Right ventricle myocardium inferior (tissue), 1 donor: ENCODE measurements at places on chromosomes 6 and 20.

DNA sequence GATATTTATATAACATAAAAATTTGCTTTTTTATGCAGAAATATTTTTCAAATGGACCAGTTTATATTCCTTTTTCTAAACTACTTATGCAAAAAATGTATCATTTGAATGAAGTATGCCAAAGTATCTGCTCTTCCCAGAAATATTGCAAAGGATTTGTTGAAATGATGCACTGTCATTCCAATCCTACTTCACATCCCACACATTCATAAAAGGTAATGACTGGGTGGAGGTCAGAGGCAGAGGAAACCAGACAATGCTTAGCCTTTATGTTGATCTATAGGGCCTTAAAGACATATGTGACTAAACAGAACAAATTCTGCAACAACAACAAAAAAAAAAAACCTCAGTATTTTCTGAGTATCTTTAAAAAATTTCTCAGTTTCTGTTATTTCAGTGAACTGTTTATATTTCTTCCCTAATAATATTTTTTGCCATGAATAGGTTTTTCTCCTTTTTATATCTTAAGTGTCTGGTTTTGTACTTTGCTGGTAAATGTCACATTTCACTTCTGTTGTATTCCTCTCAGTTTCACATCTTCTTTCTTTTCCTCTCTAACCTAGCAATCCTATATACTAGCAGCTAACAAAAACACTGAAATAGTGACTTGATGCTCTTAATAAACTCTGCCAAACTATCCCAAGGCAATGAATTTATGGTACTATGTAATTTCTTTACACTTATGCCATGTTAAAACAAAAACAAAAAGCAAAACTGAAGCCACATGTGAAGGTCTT is 374.1 kb downstream of the BCKDHB start:
- DNase-seq = no peak

GRCh38 chr6:99514089-99514488 is 1.1 kb downstream of the USP45 start:
- no peak for DNase-seq

- no peak for DNase-seq
Measured at GRCh38 chr6:37381579-37381978, 27.8 kb downstream of the RNF8 start.

DNA sequence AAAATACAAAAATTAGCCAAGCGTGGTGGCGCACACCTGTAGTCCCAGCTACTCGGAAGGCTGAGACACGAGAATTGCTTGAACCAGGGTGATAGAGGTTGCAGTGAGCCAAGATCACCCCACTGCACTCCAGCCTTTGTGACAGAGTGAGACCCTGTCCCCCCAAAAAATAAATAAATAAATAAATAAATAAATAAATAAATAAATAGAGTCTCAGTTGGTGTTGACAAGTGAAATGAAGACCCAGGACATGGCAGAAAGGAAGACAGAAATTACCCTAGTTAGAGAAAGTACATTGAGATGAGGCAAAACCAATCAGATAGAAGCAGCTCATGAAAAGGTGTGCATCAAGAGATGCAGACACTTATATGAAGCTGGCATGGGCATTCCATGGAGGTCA is 105.0 kb downstream of the IBTK start:
- DNase-seq = no peak

GRCh38 chr6:56158571-56158970 is 88.8 kb downstream of the COL21A1 start:
- DNase-seq = no peak

GRCh38 chr20:49615401-49616153 is 47.6 kb upstream of the PTGIS start:
- no peak for DNase-seq

DNA sequence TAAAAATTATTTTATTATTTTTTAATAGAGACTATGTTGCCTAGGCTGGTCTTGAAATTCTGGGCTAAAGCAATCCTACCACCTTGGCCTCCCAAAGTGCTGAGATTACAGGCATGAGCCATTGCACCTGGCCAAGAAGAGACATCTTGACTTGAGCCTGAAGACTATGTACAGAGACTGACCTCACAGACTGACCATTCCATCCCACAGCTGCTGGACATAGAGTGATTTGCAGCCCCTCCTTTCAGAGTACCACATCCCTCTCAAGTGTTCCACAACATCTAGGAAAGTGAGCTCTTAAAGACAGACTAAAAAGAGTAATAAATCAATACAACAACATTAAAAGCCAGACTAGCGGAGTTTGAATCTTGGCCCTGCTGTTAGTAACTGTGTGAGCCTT is 39.0 kb downstream of the RNF8 start:
- DNase-seq = no peak

- DNase-seq = peak; percentile 92
Measured at GRCh38 chr20:44702776-44703175, 12.4 kb upstream of the CCN5 start.

DNA sequence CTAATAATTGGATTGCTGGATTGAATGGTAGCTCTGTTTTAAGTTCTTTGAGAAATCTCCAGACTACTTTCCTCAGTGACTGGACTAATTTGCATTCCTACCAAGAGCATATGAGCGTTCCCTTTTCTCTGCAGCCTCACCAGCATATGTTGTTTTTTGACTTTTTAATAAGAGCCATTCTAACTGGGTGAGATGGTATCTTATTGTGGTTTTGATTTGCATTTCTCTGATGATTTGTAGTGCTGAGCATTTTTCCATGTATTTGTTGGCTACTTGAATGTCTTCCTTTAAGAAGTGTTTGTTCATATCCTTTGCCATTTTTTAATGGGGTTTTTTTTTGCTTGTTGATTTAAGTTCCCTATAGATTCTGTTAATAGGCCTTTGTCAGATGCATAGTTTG is 94.7 kb upstream of the AHI1 start:
- no peak for DNase-seq

GRCh38 chr20:16764560-16764959 is 16.4 kb downstream of the OTOR start:
- DNase-seq = no peak

GRCh38 chr20:36645998-36646397 is at the start of gene SLA2:
SLA2 (minus strand) TSS chr20:36646196; CDS start chr20:36641335, 4,861 bp downstream.
- DNase-seq = peak; percentile 73

GRCh38 chr6:140563728-140564127 is 1189.3 kb upstream of the CITED2 start:
- no peak for DNase-seq

DNA sequence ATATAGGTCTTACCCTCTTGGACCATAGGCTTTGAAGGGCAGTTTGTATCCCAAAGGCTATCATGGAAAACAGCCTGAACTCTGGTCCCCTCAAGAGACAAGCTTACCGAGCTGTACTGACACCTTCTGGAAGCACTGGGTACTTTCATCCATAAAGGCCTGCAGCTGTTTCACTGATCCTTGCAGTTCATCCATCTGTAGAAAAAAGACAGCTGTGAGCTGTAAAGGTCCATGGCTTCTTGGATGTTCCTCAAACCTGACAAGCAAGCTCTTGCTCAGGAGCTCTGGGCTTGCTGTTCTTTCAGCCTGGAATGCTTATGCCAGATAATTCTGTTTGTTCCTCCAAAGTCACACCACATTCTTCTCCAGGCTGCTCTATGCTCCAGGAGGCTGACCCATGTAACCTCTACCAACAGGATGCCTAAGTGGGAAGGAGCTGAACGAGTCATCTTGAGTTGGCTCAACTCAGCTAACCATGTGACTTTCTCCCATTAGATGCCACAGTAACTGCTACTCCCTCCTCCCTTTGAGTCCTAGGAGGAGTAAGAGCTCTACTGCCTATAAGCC is 8.8 kb upstream of the NDRG3 start:
- DNase-seq = no peak
